Activated CD4-positive, alpha-beta T cell treated with anti-CD3 and anti-CD28 coated beads, Interleukin-2, amount 10 ng/mL, durations not matched to agents 24 days and 14 days (primary cell): ENCODE measurements at places on chromosomes 7 and 10.

- DNase-seq = no peak
Measured at GRCh38 chr10:132618158-132618919, 80.8 kb downstream of the INPP5A start.

DNA sequence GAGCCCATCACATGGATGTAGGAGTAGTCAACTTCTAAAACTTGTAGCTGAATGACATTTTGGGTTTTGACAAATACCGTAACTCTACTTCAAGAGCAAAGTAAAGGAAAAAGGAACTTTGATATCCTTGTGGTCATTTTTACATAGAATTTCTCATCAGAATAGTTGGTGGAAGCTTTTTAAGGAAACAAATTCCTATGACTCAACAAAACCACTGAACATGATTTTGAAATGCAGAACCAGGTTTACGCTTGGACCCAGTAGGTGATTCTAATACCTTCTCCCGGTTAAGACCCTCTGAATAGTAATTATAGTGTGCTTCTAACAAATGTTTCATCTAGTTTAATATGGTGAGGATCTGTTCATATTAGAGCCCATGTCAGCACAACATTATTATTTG lies 307.8 kb downstream of the GPR37 start:
- DNase-seq = no peak

- no peak for DNase-seq
Measured at GRCh38 chr10:29772403-29772802, 137.6 kb upstream of the SVIL start.

DNA sequence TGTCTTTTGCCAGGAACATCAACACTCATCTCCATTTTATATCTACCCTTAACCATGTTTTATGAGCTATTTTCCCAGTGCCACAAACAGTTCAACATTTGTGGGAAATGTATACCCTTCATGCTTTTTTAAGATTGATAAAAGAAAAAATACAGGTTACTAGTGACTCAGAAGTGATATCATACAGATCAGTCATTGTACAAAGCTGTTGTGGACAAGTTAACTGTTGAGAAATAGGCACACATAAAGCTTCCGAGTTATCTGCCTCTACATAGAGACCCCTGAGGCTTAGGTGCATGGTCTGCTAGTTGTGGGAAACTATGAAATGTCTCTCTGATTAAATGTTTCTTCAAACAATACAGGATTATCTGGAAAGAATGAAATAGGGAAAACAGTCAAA lies 96.3 kb downstream of the LSM5 start:
- no peak for DNase-seq

- DNase-seq = no peak
Measured at GRCh38 chr10:18290651-18291313, 150.6 kb downstream of the CACNB2 start.

- no peak for DNase-seq
Measured at GRCh38 chr10:110931769-110932381, 12.5 kb downstream of the SHOC2 start.

GRCh38 chr7:5596046-5596895 lies 172.6 kb upstream of the TNRC18 start:
- DNase-seq = peak; percentile 89

GRCh38 chr7:30163231-30163894 lies 28.6 kb downstream of the MTURN start:
- peak; percentile 70 for DNase-seq
